ENCODE measurements at places on chromosomes 13 and 19.

GRCh38 chr19:38036707-38037611 lies 130.0 kb downstream of the SIPA1L3 start:
- no peak for DNase-seq

- no peak for DNase-seq
Observed at GRCh38 chr13:60047918-60048317, 115.8 kb downstream of the DIAPH3 start.

- no peak for DNase-seq
Observed at GRCh38 chr13:25923217-25924085, 128.4 kb downstream of the SHISA2 start.

DNA sequence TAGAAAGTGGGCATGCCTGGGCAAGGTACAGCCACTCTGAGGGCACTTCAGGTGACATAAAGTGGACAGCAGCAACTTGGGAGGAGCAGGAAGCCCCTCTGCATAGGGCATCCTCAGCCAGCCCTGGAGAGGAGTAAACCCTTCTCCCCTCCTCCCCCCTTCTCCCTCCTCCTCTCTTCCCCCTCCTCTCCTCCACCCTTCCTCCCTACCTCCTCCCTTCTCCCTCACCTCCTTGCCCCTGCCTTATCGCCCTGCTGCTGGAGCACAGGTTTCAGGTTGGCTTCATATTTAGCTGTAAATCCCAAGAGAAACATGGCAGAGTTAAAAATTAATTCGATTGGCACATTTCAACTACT lies 30.5 kb upstream of the ATP12A start:
- DNase-seq, result no peak

- DNase-seq, result no peak
Observed at GRCh38 chr19:31299665-31300064, 49.6 kb downstream of the TSHZ3 start.

- DNase-seq, result no peak
Observed at GRCh38 chr13:90769387-90769786, 578.1 kb upstream of the MIR17HG start.

DNA sequence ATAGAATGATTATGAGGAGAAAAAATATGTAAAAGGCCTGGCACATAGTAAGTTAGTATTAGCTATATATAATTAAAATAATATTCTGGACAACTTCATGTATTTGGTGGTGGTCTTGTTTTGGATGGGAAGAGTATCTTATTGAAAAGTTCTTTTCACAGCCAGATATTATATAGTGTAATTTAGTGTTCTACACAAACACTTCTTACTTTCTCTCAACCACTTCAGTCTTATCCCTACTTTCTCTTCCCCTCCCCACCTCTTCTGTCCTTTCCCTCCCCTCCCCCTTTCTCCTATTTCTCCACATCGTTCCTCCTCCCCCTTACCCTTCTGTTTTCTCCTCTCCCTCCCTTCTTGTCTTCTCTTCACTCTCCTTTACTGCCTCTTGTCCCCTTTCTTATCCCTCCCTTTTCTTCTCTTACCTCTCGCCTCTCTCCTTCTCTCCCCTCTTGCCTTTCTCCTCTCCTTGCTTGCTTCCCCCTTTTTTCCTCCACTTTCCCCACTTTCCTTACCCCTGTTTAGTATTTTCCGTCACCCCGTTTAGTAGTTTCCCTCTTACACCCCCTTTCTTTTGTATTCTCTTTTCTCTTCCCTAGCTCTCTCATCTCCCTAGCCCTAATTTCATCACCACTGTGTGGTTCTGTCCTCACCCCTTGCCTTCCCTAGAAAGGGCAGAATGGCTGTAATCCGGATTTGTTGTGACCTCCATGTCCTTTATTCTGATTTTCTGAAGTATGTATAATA lies 107.2 kb upstream of the MLNR start:
- DNase-seq, result no peak

DNA sequence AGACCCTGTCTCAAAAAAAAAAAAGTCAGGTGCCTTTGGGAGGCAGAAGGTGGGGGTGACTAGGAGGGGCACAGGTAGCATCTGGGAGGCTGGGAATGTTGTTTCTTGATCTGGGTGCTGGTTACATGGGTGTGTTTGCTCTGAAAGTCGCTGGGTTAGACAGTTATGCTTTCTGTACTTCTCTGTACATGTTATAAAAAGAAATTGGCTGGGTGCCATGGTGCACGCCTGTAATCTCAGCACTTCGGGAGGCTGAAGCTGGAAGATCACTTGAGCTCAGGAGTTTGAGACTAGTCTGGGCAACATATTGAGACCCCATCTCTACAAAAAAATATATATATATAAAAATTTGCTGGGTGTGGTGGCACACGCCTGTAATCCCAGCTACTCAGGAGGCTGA lies 15.1 kb downstream of the NOSIP start:
- DNase-seq, result no peak

- no peak for DNase-seq
Observed at GRCh38 chr13:26378116-26378515, 124.2 kb downstream of the CDK8 start.

DNA sequence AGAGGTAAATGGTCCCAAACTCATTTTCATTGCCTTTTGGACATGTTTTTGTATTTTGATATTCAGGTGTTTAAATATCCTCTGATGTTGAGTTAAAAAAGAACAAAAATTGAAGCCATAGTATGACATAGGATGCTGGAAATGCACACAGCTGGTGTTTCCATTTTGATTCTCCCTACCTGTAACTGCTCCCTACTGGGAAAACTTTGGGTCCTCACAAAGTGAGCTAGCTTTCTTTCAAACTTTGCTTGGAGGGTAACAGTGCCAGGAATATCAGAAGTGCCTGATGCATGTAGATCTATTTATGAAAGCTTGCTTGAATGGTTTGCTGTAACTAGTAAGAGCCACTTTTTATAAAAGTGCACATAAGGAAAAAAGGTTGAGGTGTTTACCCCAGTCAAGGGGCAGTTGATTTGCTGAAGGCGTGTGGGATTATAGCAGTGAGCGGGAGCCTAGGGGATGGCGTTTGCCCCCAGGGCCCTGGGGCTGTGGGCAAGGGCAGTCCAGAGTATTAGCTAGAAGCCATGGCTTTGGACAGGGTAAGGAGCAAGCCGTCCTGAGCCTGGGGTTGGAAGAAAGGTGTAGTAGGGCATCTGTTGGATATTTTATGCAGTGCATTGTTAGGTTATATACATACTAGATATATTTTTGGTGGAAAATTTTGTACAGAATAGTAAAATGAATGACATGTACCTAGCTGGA lies 4.3 kb downstream of the RPS9 start:
- no peak for DNase-seq

GRCh38 chr19:49689133-49690078 lies at the start of gene ADM5:
Gene ADM5 (plus strand): TSS chr19:49689594. CDS start chr19:49689838, 244 bp downstream.
- peak; percentile 56 for DNase-seq

DNA sequence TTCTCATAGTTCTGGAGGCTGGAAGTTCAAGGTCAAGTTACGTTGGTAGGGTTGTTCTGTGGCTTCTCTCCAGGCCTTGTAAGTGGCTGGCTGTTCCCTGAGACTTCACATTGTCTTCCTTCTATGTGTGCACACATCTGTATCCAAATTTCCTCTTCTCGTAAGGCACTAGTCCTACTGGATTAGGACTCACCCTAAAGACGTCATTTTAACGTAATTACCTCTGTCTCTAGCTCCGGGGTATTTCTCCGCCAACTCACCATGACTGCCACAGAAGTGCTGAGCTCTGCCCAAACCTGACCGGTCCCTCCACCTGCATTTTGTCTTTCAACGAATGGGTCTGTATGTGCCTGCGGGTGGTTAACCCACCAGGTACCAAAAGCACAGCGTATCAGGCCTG lies 8.7 kb upstream of the SYDE1 start:
- no peak for DNase-seq

GRCh38 chr13:79281339-79281747 lies 124.7 kb downstream of the RBM26 start:
- DNase-seq, result no peak

GRCh38 chr19:29389495-29389894 lies 136.3 kb upstream of the VSTM2B start:
- DNase-seq, result no peak

GRCh38 chr13:73096638-73097037 lies 37.8 kb downstream of the KLF5 start:
- no peak for DNase-seq

- no peak for DNase-seq
Observed at GRCh38 chr13:44667943-44668342, 91.8 kb upstream of the TSC22D1 start.
